ELF-1 (cell line): ENCODE measurements at places on chromosomes 6 and 20.

DNA sequence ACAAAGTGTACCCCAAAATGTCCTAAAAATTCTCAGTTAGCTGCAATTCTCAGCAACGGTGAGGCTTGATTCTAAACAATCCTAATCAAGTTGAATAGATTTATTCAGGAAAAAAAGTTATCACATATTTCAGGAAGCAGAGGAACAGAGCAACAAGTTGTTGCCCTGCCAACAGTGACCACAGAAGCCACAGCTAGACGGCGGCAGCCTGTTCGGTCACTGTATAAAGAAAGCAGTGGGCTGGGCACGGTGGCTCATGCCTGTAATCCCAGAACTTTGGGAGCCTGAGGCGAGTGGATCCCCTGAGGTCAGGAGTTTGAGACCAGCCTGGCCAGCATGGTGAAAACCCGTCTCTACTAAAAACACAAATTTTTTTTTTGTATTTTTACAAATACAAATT lies 171.2 kb upstream of the BMP5 start:
- DNase-seq, result no peak

- no peak for DNase-seq
Measured at GRCh38 chr6:56532766-56533551, 109.7 kb downstream of the DST start.

- no peak for DNase-seq
Measured at GRCh38 chr6:43843097-43843645, 73.2 kb downstream of the VEGFA start.

GRCh38 chr20:16189371-16189770 lies 383.9 kb downstream of the KIF16B start:
- no peak for DNase-seq

- no peak for DNase-seq
Measured at GRCh38 chr6:108207013-108207412, 41.2 kb downstream of the NR2E1 start.

DNA sequence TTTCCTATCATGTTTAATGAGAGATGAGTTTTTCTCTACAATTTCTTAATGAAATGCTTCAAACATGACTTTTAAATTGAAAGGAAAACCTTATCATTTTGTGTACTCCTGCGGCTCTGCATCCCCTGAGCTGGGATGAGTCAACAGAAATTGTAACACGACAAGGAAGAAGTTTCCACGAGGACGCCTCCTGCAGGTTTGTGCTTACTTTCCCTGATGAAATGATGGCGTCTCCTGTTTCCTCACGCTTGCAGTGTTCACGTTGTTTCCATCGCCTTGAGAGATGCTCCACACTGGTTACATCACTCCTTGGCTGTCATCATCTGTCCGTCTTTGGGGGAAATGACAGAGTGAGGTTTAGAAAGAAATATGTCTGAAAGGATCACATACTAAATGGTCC lies 233.7 kb upstream of the ZFP64 start:
- DNase-seq, result no peak

GRCh38 chr6:36333931-36334725 lies 2.6 kb downstream of the BNIP5 start:
- no peak for DNase-seq

- DNase-seq, result no peak
Measured at GRCh38 chr6:6654599-6655575, 66.4 kb downstream of the LY86 start.

- DNase-seq, result peak; percentile 43
Measured at GRCh38 chr6:73704260-73704659, 8.3 kb downstream of the CD109 start.

DNA sequence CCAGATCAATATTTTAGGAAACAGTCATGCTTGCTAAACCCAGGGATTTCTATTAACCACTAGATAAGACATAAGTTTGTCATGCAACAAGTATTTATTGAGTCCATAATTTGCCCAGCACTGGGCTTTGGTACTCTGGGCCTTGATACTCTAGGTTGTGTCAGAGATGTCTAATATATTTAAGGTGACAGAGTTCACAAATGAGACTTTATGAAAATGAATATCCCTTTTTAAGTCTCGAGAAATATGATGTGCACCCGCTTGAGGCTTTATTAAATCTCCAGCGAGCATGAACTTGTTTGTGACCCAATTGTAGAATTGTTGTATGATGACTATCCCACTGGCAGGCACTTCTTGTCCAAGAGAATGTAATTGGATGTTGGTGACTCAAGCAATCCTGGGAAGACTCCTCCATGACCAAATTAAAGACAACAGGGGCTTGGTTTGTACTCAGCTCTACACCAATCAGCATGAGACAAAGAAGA lies 109.2 kb downstream of the ESR1 start:
- DNase-seq, result no peak

DNA sequence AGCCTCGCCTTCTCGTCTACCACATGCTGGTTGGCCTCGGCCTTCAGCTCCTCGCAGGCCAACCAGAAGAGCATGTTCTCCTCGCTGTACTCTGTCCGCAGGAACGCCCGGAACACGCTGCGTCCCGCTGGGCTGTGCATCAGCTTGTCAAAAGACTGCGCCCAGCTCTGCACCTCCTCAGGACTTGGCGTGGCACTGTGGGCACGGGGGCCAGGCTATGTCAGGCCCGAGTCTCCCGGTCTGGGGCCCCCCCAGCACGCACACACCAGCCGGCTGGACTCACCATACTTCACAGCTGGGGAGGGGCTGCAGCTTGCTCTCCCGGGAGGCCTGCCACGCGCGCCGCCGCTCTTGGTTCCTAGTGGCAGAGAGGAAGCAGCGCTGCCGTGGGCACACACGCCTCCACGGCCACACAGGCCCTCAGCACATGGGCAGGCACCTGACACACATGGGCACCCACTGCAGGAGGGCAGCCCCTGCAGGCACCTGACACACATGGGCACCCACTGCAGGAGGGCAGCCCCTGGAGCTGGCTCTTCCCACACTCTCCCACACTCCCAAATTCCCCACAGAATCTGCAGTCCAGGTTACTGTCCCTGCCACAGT lies 5.0 kb downstream of the RGS19 start:
- DNase-seq, result no peak

DNA sequence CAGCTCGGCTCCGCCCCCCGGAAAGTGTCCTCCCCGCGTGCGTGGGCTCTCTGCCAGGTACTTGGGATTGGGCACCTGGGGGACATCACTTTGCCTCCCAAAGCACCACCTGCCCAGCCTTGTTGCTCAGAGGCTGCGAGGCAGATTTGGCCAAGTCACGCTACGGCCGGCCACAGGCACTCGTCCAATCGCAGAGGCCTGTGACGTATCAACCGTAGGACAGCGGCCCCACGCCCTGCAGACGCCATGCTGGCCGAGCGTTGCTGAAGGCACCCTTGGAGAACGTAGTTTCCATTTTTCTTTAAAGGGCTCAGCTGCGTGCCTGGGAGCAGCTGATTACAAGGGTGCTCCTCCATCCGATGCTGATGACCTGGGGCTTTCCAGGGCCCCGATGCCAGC lies 3.1 kb downstream of the NTSR1 start:
- DNase-seq, result peak; percentile 16

DNA sequence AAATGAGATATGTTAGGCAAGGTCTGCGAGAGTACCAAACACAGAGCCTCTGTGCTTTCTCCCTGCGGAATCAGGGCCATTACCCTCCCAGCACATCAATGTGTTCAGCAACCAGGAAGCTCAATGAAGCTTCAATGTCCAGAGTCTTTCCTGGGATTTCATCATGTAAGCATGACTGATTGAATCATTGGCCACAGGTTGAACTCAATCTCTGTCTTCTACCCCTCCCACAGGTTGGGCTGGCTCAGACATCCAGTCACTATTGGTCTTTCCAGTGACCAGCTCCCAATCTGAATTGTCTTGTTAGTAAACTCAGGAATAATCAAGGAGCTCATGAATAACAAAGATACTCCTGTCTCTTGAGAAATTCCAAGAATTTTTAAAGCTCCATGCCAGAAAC lies 2.7 kb upstream of the DTD1 start:
- DNase-seq, result peak; percentile 58

GRCh38 chr6:122347280-122347679 lies 52.2 kb upstream of the HSF2 start:
- DNase-seq, result no peak

GRCh38 chr6:37926661-37927060 lies 107.1 kb downstream of the ZFAND3 start:
- DNase-seq, result no peak

DNA sequence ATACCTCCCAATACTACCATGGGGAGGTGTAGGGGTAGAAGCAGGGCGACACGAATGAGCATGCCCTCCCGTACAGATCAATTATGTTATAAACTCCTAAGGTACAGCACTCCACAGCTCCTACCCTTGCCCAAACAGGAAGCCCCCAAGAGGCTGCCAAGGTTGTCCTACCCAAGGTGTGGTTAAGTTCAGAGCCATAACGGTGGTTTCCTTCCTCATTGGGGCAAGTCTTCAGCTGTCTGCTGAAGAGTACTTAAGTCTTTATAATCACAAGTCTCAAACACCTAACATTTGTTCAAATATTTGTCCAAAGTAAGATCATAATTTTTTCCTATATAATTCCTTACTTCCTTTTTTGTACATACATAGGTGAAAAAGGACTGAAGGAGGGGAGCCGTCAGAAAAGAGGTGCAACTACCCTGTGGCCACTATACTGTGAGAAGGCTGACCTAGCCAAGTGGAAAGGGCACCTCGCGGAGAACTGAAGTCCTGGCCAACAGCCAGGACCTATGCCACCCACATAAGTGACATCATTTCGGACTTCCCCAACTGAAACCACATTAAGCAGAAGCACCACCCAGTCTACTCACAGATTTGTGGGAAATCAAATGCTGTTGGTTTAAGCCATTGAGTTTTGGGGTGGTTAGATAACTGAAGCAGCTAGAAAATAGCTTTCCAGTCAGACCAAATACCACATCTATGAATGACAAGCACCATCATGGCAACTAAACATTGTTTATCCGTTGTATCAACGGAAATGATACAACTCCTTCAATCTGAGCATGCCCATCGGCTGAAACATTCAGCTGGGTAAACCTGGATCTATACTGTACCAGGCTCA lies 2.9 kb upstream of the RAB22A start:
- DNase-seq, result no peak

DNA sequence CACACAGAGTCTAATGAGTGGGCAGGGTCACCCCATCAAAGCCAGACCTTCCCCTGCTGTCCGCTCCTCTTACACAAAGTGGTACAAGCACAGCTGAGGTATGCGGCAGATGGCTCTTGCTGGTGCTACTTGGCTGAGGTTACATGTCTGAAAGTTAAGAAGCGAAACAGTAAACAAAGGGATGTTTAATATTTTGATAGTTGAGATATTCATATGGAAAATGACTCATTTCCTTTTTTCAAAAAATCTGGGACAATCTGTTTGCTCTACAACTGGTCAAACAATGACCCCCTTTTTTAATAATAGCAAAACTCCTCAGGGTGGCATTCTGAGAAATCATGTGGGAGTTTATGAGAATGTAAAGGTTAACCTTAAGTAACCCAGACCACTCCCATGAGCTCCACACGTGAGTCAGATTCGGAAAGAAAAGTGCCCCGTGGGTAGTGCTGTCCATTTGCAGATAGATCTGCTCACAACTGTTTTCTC lies 245.3 kb downstream of the TBXT start:
- no peak for DNase-seq
